A549 treated with ZK216348 at 1 μM for 4 hours (cell line): ENCODE measurements at places on chromosomes 12 and 14. TPM values are rescaled to one million over a fixed set of nuclear protein-coding genes. Genes with fewer than 3 reads are reported as not detected.

CFAP251 gene
- 0.88 to 2.6 TPM (median 1.5 TPM) in 5 replicates for total RNA-seq

KRR1 gene
- total RNA-seq: 56.9 to 108 TPM (median 61.4 TPM) in 5 replicates

REP15 gene
- total RNA-seq: 0.45 to 0.64 TPM (median 0.55 TPM) in 4 of 5 replicates, not detected in the other

SIRT4 gene
- total RNA-seq: 0.66 to 1.6 TPM (median 0.98 TPM) in 5 replicates

FAM186B gene
- 0.11 to 0.23 TPM (median 0.14 TPM) in 3 of 5 replicates, not detected in the others for total RNA-seq

AICDA gene
- total RNA-seq: 0.12 to 0.31 TPM (median 0.22 TPM) in 4 of 5 replicates, not detected in the other

BCL11B gene
- total RNA-seq: 0.23 to 0.45 TPM (median 0.25 TPM) in 5 replicates
